ENCODE measurements at places on chromosomes 2 and 18.

DNA sequence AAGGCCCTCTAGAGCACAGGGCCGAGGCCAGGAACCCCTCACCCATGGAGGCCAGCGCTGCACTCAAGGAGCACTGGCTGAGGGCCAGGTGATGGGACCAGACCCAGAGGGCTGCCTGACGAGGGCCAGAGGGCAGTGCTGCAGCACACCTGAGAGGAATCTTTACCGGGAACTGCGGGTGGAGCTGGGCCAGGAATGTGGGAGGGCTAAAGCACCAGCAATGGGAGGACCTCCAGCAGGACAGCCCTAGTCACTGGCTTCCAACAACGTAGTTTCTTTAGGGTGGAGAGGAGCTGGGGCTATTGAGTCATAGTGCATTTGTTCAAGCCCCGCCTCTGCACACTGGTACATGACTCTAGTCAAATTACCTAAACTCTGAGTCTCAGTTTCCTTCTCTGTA lies 143.4 kb downstream of the TMEM17 start:
- DNase-seq = no peak

DNA sequence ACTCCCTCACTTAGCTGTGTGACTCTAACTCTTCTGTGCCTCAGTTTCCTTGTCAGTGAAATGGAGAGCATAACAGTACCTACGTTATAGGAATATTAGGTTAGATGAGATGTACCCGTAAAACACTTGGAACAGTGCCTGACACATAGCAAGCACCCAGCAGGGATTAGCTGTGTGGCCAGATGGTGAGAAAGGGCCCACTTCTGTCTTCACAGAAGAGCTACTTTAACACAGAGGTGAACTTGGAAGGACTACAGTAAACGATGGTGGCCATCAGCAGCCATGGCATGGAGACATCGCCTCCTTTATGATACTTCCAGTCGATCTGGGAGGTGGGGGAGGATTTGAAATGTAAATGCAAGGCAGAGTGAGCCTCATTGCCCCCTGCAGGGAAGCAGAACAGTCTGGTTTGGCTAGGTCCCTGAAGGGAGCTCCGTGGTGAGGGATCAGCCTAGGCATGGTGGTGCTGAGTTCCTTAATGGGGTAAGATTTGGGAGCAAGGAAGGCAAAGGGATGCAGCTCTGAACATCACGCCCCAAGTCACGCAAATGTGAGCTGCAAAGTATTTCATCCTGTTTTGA lies 101.7 kb upstream of the ALPP start:
- DNase-seq = no peak

- no peak for DNase-seq
Measured at GRCh38 chr2:96683972-96684820, 41.6 kb downstream of the FER1L5 start.

DNA sequence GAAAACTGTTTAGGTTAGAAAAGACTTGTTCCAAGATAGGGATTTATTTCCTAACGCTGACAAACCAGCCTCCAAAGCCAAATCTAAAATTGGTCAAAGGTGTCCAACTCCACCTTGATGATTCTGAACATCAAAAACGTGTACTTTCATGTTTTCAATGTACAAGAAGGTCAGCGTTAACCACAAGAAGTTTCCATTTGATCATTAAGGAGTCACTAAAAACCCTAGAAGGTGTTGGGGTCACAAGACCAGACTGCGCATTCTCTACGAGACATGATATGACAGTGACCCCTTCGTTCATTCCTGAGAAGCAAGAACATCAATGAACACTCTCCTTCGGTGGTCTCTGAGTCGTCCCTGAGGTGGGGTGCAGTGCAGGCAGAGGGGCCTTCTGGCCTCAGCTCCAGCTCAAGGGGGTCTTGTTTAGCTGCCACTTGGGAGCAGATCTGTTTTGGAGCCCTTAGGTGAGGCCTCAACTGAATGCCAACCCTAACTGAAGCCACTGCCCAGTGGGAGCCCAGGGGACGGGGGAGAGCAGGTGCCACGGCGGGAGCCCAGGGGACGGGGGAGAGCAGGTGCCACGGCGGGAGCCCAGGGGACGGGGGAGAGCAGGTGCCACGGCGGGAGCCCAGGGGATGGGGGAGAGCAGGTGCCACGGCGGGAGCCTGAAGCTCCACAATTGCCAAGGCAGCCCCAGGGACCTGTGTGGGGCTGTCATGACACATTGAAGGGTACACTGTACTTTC lies 55.2 kb downstream of the PARD6G start:
- no peak for DNase-seq

- no peak for DNase-seq
Measured at GRCh38 chr2:235864302-235864701, 303.9 kb downstream of the GBX2 start.

- no peak for DNase-seq
Measured at GRCh38 chr2:98854682-98855081, 81.3 kb downstream of the CRACDL start.

GRCh38 chr2:52632543-52632942 lies 1135.1 kb upstream of the CHAC2 start:
- DNase-seq = no peak

- no peak for DNase-seq
Measured at GRCh38 chr2:239700686-239701345, 300.0 kb upstream of the HDAC4 start.

DNA sequence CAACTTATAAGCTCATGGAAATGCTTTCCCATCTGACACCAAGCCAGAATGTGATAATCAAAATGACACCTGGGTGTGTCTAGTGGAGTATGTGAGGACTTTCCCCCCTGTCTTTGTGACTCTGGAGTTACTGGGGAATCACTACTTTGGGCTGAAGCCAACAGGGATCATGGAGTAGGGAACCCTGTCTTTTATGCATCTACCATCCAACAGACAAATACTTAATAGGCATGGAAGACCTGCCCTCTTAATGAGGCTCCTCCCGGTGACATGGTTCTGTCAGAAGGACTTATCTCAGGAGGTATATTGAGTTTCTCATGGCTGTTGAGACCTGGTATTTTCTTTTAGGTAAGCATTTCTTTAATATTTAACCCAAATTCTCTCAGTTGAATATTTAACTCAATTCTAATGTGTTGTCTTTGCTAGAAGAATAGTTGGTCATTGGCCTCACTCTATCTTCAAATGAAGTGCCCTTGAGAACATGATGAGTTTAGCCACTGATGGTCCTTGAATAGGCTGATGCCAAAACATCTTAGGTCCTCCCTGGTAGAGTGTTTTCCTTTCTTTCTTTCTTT lies 42.1 kb downstream of the TGIF1 start:
- no peak for DNase-seq

DNA sequence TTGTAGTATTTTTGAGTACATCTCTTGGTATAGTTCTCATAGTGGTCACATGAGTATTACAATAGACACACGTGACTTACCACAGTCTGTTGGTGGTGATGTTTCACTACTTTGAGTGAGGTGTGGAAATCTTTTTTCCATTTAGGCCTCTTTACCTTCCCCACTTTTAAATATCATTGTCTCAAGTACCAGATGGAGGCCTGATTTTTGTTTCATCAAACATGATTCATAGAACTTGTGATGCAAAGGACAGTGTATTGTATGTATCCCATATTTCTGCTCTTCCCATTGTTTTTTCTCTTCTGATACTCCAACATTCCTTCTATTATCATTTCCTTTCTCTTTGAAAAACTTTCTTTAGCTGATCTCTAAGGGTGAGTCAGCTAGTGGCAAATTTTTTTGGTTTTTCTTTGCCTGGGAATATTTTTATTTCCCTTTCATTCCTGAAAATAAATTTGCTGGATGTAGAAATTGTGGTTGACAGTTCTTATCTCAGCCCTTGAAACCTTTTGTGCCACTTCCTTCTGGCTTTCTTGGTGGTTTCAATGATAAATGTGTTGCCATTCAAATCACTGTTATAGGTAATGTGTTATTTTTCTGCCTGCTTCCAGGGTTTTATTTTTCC lies 32.8 kb downstream of the RFX8 start:
- peak; percentile 79 for DNase-seq

- DNase-seq = no peak
Measured at GRCh38 chr2:21228041-21228895, 104.5 kb downstream of the TDRD15 start.

DNA sequence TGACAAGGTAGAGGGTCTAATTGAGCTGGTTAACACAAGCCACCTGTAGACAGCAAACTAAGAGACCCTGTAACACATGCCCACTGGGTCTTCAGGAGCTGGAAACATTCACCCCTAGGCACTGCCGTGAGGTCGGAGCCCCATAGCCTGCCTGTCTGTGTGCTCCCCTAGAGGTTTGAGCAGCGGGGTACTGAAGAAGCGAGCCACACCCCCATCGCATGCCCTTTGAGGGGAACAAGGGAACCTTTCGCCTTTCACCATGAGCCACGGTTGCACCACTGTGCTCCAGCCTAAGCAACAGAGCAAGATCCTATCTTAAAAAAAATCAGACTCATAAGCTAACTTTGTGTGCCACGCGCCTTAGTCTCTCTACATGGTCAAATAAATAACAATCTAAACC lies 36.2 kb upstream of the RAB27B start:
- no peak for DNase-seq

GRCh38 chr2:128727914-128728313 lies 409.2 kb upstream of the HS6ST1 start:
- DNase-seq = peak; percentile 98

DNA sequence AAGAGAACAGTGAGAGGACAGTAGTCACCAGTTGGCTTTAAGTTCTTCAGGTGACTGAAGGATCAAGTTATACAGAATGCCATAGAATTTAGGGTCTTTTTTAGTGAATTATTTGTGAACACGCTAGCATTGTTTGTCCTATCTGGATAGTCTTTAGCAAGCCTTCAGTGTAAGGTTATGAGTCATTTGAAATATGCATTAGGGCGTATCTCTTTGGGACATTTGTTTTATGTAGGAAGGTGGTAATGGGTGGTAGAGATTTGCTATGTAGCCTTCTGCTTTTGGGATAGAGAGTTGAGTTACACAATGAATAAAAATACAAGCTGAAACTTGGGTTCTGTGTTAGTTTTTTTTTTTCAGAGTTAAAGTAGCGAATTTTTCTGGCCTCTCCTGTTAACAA lies 13.0 kb downstream of the ACTR2 start:
- DNase-seq = peak; percentile 14

DNA sequence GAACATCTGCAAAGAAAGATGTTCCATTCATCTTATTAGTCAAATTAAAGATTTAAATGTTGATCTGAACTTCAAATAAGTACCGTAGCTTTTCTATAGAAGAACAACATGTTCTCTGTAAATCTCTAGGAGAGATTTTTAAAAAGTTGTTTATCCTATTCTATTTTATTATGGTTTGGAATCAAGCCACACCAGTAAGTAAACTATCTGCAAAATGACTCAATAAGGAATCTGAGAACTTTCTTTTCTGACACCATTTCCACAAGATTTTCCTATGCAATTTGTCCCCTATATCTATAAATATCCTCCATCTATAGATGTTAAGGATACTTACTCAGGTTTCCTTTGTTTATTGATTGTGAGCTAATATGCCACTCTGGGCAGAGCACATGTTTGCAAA lies 736.6 kb downstream of the CBLN2 start:
- peak; percentile 5 for DNase-seq

- DNase-seq = no peak
Measured at GRCh38 chr18:9133225-9133624, 3.4 kb upstream of the ANKRD12 start.

DNA sequence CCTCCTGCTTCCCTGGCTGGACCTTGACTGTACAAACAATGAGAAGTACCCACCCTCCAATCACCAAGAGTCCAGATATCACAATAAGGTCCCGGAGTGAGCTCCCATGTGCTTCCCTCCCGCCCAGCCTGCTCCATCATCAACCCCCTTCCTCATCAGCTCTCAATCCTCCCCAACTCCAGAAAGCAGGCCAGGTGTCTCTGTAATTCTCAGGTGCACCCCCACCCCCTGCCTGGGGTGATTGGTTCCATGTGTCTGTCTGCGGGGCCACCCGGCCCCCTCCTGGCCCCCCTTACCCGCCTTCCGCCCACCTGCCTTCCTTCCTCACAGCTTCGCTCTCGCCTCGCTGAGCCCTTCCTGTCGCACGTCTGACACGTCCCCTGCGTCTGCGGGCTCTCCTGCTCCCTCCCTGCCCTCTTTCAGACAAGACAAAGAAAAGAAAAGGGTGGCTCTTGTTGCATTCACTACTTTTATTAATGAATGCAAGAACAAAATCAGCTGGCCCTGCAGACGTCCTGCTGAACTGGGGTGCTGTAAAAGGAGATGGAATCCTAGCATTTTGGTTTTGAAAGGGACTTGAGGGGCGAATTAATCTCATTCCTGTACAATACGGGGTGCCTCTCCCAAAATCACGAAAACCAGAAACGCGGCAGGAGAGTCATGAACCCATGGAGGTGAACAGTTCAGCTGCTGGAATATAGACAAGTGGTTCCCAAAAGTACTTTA lies 26.5 kb upstream of the IGFBP2 start:
- DNase-seq = no peak

DNA sequence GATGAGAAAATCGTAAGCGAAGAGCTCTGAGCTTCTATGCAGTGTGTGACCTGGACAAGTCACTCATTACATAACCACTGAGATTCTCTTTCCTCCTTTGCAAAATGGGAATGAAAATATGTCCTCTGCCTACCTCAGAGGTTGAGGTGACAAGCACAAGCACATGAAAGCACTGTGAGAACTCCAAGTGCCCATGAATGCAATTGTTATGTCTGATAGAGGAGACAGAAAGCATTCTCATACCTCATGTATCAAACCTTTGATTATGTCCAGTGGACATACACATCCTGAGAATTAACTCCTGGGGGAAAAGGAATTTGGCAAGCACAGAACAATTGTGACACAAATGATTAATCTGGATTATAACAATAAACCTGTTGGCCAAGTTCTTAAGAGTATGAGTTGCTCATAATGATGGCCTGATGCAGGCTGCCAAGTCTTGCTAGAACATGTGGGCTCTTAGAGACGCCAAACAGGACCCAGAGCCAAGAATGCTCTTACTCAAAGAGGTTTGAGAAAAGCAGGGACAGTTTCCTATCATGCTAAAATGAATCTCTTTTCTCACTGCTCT lies 8.5 kb upstream of the RMDN2 start:
- DNase-seq = peak; percentile 99

DNA sequence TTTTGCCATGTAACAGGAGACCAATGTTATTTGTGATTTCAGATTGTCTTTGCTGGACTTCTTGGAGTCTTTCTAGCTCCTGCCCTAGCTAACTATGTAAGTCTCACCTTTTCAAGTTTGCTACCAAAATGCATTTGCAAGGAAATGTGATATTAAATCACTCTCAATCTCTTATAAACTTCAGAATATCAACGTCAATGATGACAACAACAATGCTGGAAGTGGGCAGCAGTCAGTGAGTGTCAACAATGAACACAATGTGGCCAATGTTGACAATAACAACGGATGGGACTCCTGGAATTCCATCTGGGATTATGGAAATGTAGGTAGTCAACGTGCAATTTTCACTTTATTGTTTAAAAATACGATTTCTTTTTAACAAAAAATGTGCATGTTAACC lies 3.0 kb downstream of the GKN1 start:
- no peak for DNase-seq

GRCh38 chr18:21703241-21703820 lies 1.2 kb downstream of the ABHD3 start:
- no peak for DNase-seq

DNA sequence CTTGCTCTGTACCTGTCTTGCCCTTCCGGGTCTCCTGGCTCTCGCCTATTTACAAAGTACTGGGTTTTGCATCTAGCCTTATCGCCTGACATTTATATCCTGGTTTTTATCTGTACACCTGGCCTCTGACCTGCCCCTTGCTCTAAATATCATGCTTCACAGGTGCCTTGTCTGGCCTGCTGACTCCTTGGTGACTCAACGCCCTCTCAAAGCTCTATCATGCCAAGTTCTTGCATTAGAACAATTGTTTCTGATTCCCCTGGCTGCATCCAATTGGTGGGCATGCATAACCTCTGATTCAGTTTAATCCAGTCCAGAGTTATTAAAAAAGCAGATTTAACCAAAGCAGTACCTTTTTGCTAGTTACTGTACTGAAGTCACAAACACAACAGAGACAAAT lies 113.9 kb upstream of the CCDC68 start:
- no peak for DNase-seq

Measured in fibroblast of mammary gland (primary cell).